ENCODE measurements at places on chromosomes 2 and 18.

- DNase-seq = no peak
Measured at GRCh38 chr18:8949206-8949605, 153.3 kb upstream of the NDUFV2 start.

DNA sequence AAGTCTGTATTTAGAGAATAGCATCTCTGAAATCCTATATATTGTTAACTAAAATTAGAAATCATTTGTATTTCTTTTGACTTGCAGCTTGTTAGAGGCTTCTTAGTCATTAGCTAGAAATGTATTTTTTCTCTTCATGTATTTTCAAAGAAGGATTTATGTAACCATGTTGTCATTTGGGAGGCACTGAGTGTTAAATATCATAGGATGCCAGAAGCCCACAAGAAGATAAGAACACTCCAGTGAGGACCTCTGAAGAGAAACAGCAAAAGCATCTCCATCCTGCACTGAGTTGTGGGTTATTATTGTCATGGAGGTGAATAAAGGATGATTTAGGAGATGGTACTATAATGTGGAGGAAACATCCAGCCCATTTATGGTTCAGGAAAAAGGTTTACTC lies 93.5 kb downstream of the UBE2E3 start:
- no peak for DNase-seq

DNA sequence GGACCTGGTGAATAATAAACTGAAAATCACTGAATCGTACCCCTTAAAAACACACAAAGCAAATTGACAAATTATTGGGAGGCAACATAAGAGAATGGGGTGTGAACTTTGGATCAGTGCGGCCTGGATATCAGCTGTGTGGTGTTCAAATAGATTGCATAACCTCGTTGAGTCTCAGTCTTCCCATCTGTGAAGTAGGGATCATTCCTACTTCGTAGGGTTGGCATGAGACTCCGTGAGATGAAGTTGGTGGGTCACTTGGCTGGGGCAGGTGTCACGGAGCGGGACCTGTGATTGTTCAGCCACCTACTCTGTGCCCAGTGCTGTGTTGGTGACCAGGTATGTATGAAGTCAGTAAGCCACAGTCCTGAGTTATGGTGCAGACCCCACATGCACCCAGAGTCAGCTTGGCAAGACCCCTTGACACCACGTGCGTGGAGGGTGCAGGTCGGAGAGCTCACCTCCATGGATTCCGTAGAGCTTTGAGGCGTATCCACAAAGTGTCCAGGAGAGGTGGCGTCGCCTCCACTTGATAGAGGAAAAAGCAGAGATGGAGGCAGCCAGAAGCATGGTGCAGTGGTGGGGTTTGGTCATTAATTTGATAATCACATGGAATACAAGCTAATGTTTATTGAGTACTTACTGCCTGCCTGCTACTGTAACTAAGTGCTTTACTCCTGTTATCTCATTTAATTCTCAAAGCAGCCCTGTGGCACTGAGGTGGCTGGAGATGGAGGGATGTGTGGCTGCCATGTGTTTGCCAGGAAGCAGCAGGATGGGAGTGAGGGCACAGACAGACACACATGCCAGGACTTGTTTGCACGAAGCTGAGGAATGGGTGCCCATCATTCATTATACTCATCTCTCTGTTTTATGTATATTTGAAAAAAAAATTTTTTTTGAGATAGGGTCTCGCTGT lies 35.8 kb downstream of the HPCAL1 start:
- DNase-seq = no peak

DNA sequence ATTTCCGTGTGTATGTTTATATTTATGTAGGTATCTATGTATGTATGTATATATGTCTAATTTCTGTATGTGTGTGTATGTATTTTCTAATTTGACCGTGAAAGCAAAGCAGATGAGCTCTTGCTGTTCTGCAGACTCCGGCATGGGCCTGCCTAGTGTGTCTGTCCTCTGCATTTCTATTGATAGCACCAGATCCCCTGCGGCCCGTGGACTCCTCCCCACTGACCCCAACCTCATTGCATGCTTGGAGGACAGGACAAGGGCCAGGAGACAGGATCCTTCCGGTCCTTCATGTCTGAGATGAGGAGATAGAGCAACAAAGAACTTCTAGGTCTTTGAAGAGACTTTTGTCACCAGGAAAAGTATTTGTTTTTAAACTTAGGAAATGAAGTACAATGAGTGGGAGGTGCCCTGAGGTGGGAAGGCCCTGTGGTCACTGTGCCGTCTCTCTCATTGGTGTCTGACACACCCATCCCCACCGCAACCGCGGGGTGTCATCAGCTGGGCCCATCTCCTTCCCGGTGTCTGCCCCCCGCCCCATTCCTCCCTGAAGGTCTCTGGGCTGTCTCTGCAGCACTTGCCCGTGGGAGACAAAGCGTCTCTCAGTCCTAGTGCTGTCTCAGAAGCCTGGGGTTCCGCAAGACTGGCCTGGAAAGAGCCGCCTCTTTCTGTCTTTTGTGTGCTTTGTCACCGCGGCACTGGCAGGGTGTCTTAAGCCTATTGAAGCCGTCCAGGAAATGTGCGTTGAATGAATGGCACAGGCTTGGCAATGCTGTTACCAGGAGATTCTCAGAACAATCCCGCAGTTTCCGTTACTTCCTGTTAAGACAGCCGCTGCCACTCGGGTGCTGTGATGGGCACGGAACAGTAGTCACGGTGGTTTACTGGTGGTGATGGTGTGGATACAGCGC lies 216.4 kb downstream of the AGAP1 start:
- no peak for DNase-seq

GRCh38 chr18:10100941-10101701 lies 187.3 kb downstream of the VAPA start:
- DNase-seq = no peak

DNA sequence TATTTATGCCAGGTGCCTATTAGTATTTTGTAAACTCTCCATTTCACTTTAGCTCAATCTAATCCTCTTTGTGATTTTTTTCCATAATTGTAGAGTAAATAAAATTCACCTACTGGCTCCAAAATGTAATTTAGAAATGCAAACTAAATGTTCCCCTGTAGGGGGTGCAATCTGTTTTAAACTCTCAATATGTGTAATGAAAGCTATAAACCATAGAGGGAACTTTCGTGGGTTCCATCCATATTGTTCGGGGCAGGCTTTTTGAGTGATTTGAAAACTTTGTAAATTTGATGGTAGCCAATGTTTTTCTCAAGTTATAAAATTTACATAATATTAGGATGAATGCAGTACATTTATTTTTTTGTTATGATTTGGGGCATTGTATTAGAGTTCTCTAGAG lies 49.4 kb downstream of the TSPYL6 start:
- DNase-seq = no peak

DNA sequence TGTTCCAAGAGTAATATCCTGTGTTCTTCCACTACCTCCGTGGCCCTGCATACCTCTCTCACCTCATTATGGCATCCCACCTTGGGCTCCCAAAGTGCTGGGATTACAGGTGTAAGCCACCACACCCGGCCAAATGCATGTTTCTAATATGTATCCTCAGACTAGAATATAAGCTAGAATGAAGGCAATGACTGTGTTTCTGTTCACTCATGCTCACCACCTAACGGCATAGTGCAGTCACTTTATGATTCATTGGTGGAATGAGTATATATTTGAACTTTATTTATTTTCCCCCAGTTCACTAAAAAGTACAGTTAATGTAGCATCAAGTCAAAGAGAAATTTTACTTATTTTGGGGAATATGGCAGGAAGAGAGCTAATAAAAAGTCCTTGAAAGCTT lies 11.3 kb downstream of the PIGN start:
- DNase-seq = no peak
